Activated naive CD4-positive, alpha-beta T cell treated with anti-CD3 and anti-CD28 coated beads for 36 hours (primary cell): ENCODE measurements at places on chromosomes 13 and 19. TPM values are rescaled to one million over a fixed set of nuclear protein-coding genes. Genes with fewer than 3 reads are reported as not detected.

- DNase-seq: no peak
These were observed 117.9 kb downstream of the TDRD3 start for GRCh38 chr13:60514891-60515290.

- DNase-seq: no peak
These were observed 8.1 kb upstream of the CD79A start for GRCh38 chr19:41868989-41869300.

GRCh38 chr13:33745370-33746324 lies 72.3 kb upstream of the RFC3 start:
- no peak for DNase-seq

DNA sequence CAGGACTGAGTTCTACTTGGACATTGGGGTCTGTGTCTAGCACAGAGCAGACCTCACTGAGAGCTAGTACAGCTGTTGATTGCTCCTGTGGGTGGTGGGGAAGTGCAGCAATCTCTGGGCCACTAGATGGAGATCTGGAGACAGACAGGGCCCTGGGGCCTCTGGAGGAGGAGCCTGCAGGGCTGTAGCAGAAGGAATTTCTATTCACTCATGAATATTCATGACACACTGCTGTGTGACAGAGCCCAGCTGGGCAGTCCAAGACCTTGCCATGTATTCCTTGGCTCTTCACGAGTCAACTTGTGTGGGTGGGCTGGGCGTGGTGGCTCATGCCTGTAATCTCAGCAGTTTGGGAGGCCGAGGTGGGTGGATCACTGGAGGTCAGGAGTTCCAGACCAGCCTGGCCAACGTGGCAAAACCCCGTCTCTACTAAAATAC lies 37.5 kb downstream of the SUGP2 start:
- peak; percentile 19 for DNase-seq

GRCh38 chr13:26221399-26221720 lies 754 bp downstream of the RNF6 start:
- DNase-seq: no peak

GRCh38 chr19:38162094-38162493 lies 61.9 kb downstream of the DPF1 start:
- no peak for DNase-seq

GRCh38 chr13:111957913-111958450 lies 109.0 kb upstream of the SOX1 start:
- DNase-seq: no peak

GRCh38 chr19:39007096-39007495 lies 25.3 kb downstream of the FBXO27 start:
- no peak for DNase-seq

DNA sequence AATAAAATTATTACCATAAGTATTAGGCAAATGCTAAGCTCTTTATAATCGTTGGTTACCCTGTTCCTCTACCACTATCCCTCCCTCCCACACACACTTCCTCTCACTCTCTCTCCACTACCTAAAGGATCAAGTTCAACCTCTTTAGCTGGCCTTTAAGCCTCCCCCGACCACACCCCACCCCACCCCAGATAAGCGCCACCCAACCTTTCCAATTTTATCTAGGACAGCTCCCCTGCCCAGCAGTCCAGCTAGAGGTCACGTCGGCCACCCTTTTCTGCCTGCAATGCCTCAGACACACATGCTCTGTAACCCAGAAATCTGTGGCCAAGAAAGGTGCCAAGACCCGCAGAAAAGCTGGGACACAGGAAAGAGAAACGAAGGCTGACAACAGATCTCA lies 1.1 kb downstream of the LYPD4 start:
- DNase-seq: no peak

DNA sequence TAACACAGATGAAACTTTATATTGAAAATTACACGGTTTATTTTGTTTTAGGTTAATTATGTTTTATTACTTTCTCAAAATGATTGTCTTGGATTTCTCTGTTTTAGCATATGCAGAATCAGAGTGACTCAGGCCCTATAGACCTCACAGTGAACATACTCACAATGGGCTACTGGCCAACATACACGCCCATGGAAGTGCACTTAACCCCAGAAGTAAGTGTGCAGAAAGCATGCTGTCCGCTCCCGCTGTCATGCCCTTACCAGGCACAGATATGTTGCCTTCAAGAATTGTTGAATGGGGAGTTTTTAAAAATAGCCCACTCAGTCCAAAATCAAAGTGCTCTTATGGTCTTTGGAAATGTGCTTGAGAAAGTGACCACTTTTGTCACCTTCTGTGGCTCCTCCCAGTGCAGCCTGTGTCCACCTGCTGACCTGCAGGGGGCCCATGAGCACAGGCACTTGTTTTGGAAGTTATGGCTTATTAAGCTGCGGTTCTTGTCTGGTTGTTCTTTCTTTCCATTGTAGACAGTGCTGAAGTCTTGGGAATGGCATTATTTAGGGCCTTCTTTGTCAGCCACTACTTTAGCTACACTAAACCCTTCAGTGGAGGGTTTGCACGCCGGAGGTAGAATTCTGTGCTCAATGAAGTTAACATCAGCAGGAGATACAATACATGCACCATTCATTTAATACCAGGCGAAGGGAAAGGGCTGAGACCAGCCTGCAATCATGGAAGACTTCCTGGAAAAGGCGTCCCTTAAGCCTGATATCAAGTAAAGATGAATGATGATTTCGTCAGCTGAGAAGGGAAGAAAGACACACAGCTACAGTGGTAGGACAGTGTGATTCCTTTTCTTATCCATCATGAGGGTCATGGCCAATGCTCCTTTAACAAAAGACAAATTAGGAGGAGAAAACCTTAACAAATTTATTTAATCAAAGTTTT lies 36.7 kb downstream of the CUL4A start:
- DNase-seq: no peak

DNA sequence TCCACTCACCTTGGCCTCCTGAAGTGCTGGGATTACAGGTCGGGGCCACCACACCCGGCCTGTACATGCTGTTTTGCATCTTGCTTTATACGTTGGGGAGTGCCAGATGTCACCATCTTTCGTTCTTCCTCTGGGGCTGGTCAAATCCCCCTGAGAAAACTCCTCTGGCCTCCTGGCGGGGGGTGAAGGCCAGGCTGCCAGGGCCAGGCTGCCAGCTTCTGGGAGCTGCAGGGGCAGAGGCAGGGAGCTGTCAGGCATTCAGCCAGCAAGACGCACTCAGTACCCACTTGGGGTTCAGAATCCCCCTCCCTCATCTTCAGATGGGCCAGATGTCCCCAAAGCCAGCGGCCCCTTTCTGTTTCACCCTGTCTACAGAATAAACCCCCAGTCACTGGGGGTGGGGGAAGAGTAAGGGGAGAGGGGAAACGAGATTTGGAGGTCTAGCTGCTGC lies 16.1 kb downstream of the ZSWIM9 start:
- no peak for DNase-seq

- no peak for DNase-seq
These were observed 186.9 kb downstream of the PCCA start for GRCh38 chr13:100275746-100276145.

- DNase-seq: no peak
These were observed 1364.9 kb upstream of the MIR17HG start for GRCh38 chr13:89982407-89983095.

DNA sequence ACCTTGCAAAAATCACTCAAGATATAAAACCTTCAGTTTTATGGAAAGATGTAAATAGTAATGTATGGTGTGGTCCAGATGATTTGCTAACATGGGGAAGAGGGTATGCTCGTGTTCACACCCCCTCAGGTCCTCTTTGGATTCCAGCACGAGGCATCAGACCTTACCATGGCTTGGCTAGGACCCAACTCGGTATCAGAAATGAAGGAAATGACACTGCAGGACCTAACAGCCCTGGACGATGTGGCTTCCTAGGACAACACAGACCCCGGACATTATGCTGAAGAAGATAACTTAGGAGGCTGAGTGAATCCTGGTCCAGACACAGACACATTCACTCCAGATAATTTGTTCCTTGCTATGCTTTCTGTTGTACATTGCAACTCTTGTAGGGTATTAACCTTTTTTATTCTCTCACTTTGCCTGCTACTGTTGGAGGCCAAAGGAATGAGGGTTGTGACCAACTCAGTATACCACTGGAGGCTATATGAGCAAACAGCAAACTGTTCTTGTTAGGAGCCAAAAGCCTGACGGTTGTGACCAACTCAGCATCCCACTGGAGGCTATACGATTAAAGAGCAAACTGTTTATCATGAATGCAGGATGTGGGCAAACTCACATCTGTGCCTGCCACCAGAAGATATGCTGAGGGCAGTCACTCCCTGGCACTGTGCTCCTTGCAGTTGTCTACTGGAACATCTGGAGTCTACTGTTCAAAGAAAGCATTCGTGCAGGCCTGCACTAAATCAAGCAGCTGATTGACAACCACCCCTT lies 121.7 kb downstream of the ZNF429 start:
- no peak for DNase-seq

DNA sequence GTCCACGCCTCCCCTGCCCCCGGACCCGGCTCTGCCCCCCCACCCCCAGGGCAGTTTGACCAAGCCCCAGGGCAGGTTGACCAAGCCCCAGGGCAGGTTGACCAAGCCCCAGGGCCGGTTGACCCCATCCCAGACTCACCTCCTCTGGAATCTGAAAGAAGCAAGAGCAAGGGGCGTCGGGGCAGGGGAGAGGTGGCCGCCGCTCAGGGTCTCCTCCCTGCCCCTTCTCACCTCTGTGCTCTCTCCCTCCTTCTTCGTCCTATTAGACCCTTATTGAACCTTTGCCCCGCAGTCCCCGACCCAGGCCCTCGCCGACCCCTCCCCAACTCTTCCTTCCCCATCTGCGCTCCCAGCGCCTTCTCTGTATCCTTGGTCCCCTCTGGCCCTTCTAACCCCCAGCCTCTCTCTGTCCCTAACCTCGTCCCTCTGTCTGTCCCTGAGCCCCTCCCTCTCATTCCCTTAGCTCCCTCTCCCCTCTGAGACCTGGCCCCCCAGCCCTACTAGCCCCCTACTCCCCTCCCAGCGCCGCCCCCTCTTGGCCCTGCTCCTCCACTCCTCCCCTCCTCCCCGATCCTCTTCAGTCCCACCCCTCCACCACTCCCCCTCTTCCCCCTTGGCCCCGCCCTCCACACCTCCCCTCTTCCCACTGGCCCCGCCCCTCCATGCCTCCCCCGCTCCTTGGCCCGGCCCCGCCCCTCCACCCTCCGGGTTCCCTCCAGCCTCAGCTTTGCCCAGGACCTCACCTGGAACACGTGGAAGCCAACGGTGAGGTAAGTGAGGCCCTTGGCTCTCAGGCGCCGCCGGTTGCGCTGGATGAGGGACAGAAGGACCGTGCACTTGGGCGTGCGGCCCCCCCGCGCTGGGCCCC lies 7.6 kb downstream of the CAPN12 start:
- DNase-seq: peak; percentile 70

The CEACAM21 gene
- total RNA-seq: 32.2 TPM

The AP3D1 gene
- total RNA-seq: 60.5 TPM

The SULT2A1 gene
- total RNA-seq: not detected

The IQCN gene
- total RNA-seq: not detected

The GATAD2A gene
- 100 TPM for total RNA-seq

The PSG11 gene
- not detected for total RNA-seq
